ENCODE measurements at places on chromosomes 7 and 10. TPM values are rescaled to one million over a fixed set of nuclear protein-coding genes. Genes with fewer than 3 reads are reported as not detected.
A peak's percentile ranks its signal among the peaks of the same experiment; 100 is the strongest.

The WNT2 gene
- total RNA-seq, result not detected

DNA sequence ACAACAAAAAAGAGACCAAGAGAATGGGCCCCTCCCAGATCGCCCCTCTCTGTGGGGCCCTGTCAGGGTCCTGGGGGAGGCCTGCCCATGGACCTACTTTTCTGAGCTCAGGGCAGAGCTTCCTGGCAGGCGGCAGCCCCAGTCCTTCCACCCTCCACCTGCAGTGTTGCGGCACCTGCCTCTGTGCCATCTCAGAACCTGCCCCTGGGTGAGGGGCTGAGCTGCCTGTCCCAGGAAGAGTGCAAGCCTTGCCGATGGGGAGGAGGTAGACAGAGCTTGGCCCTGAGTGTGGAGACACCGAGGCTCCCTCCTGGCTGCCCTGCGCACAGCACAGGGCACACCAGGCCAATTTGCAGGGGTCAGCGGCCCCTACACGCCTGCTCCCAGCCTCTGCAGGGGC lies 67.5 kb downstream of the UNCX start:
- no peak overlapping the region for H3K4me3 ChIP-seq
- no peak for DNase-seq
- H3K4me1 ChIP-seq, result no peaks in the 10 kb centered on the region
- no peak overlapping the region for H3K27ac ChIP-seq

DNA sequence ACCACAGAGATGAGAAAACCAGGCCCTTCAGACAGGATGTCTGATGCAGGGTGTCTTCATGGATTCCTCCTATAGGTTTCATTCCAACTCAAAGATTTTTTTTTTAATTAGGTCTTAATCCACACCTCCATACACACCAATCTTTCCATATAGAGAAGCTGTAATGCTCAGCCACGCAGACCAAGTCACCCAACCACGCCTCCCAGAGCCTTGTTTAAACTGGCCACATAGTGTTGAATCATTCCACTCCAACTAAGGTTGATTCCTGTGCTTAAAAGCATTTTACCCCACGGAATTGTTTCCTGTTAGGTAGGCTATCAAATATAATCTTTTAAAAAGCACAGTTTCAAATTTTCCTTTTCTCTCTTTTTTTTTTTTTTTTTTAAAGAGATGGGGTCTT lies 153.6 kb downstream of the TYW1B start:
- H3K27me3 ChIP-seq, result no peaks in the 10 kb centered on the region
- DNase-seq, result no peak
- no peaks in the 10 kb centered on the region for H3K4me1 ChIP-seq
- no peak overlapping the region for H3K4me3 ChIP-seq
- peaks cover 20% of the 10 kb centered on the region for H3K36me3 ChIP-seq

GRCh38 chr10:118036281-118036875 lies 10.4 kb downstream of the RAB11FIP2 start:
- peak overlapping the region; percentile 25 for H3K27ac ChIP-seq
- no peaks in the 10 kb centered on the region for H3K27me3 ChIP-seq

DNA sequence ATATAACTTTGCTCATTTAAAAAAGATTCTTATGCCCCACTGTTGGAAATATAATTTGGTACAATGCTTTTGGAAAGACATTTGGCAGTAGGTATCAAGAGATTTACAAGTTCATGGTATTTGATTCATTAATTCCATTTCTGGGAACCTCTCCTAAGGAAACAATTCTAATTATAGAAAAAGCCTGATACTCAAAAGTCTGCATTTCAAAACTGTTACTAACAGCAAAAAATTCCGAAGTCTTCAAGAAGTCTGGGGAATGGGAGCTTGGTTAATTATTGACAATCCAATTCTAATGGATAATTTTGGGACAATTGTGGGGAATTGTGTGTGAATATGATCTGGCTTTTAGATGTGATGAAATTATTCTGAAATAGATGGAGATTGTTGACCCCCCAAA lies 59.6 kb downstream of the HDAC9 start:
- no peaks in the 10 kb centered on the region for H3K36me3 ChIP-seq
- H3K27ac ChIP-seq, result no peak overlapping the region
- H3K27me3 ChIP-seq, result no peaks in the 10 kb centered on the region
- no peak for DNase-seq

- no peak overlapping the region for H3K4me3 ChIP-seq
- H3K36me3 ChIP-seq, result no peaks in the 10 kb centered on the region
- peaks cover 8% of the 10 kb centered on the region for H3K4me1 ChIP-seq
- no peak for DNase-seq
Measured at GRCh38 chr7:155306673-155307470, 9.2 kb downstream of the INSIG1 start.

DNA sequence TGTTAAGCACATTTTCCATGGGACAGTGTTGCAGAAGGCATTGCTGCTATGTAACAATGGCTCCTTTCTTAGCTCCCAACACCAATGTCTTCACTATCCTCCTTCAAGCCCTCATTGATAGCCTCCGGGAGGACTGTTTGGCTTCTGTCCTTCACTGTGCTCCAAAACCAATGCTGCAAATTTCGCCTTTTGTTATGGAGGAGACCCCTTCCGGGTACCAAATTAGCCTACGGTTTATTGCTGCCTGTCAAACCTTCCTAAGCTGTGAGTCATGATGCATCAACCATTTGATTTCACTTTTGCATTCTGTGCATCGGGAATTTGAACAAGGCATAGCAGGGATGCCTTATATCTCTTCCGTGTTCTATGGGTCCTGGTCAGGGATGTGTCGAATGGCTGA lies 432.9 kb downstream of the GATA3 start:
- H3K36me3 ChIP-seq, result no peaks in the 10 kb centered on the region
- H3K27ac ChIP-seq, result no peak overlapping the region
- no peak overlapping the region for H3K4me3 ChIP-seq
- peaks cover 8% of the 10 kb centered on the region for H3K27me3 ChIP-seq
- H3K4me1 ChIP-seq, result peaks cover 3% of the 10 kb centered on the region

DNA sequence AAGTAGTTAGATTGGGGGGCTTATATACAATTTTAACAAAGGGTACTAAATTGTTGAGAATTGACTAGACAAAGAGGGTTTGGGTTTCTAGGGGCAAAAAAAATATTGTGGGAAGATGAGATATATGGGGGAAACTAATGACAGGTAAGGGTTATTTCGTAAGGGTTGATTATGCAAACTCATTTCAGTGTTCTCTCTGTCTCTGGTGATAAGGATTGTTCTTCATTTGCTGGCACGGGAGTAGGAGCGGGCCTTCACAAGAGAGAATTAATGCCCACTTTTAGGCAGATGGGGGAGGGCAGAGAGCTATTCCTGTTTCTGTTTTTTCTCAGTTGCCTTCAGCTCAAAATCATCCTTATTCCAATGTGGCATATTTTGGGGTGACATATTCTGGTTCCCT lies 258.4 kb downstream of the EXOC4 start:
- H3K4me1 ChIP-seq, result no peaks in the 10 kb centered on the region
- H3K4me3 ChIP-seq, result no peak overlapping the region
- H3K36me3 ChIP-seq, result peaks cover 32% of the 10 kb centered on the region
- no peaks in the 10 kb centered on the region for H3K27me3 ChIP-seq

DNA sequence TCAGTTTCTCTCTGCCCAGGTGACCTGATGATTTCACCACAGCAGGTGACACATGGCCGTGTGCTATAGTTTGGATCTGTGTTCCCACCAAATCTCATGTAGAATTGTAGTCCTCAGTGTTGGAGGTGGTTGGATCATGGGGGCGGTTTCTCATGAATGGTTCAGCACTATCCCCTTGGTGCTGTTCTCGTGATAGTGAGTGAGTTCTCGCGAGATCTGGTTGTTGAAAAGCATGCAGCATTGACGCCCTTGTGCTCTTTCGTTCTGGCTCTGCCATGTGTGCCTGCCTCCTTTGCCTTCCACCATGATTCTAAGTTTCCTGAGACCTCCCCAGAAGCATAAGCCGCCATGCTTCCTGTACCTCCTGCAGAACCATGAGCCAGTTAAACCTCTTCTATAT lies 85.2 kb upstream of the C1QL3 start:
- no peaks in the 10 kb centered on the region for H3K27me3 ChIP-seq
- DNase-seq, result no peak
- H3K4me1 ChIP-seq, result peaks cover 6% of the 10 kb centered on the region
- H3K27ac ChIP-seq, result no peak overlapping the region
- H3K4me3 ChIP-seq, result no peak overlapping the region

DNA sequence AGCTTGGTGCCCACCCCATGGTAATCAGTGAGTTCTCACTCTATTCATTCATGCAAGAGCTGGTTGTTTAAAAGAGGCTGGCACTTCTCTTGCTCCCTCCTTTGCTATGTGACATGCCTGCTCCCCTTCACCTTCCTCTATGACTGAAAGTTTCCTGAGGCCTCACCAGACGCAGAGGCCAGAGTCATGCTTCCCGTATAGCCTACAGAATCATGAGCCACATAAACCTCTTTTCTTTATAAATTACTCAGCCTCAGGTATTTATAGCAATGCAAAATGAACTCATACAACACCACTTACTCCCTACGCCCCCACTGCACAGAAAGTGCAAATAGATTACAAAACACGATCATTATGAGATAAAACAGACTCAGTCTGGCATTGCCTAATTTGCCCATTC lies 39.0 kb downstream of the SEC61G start:
- DNase-seq, result no peak
- H3K27me3 ChIP-seq, result no peaks in the 10 kb centered on the region

GRCh38 chr7:83827036-83827435 lies 178.1 kb upstream of the SEMA3E start:
- H3K4me3 ChIP-seq, result no peak overlapping the region
- no peak for DNase-seq
- no peaks in the 10 kb centered on the region for H3K4me1 ChIP-seq
- H3K27ac ChIP-seq, result no peak overlapping the region

DNA sequence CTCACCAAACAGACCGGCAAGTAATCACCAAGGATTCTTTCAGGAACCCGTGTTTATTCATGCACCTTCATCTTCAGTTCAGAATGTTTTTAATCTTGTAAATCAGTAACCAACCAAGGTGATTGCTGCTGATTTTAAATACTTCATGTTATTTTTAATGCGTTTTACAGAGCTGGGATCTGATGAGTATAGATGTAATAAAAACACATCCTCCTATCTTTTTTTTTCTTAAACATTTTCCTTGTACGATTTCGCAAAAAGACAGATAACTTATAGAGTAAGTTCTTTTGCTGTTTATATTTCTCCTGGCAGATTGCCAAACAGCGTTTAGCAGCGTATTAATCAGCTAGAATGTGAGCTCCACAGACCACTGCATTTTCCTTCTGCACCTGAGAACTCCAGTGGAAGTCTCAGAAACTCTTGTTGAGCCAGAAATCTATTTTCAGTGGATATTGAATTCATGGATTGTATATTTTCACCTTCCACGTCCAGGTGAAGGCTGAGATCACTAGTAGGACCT lies 397.8 kb upstream of the NRP1 start:
- H3K4me1 ChIP-seq, result no peaks in the 10 kb centered on the region
- H3K36me3 ChIP-seq, result no peaks in the 10 kb centered on the region
- H3K27ac ChIP-seq, result no peak overlapping the region
- peaks cover 27% of the 10 kb centered on the region for H3K27me3 ChIP-seq

- no peak overlapping the region for H3K4me3 ChIP-seq
- no peaks in the 10 kb centered on the region for H3K36me3 ChIP-seq
- H3K4me1 ChIP-seq, result no peaks in the 10 kb centered on the region
- no peak for DNase-seq
Measured at GRCh38 chr7:95619921-95620320, 23.6 kb upstream of the PDK4 start.

- no peaks in the 10 kb centered on the region for H3K27me3 ChIP-seq
- no peak overlapping the region for H3K27ac ChIP-seq
- peaks cover 6% of the 10 kb centered on the region for H3K36me3 ChIP-seq
- peak overlapping the region; percentile 54 for H3K4me3 ChIP-seq
- H3K4me1 ChIP-seq, result peaks cover 66% of the 10 kb centered on the region
- DNase-seq, result no peak
Measured at GRCh38 chr10:50512743-50513416, 110.9 kb downstream of the SGMS1 start.

- H3K4me1 ChIP-seq, result no peaks in the 10 kb centered on the region
- no peak for DNase-seq
- peaks cover 7% of the 10 kb centered on the region for H3K27me3 ChIP-seq
Measured at GRCh38 chr7:31458203-31458602, 55.7 kb upstream of the ITPRID1 start.

The ITGA8 gene
- total RNA-seq, result not detected

- no peaks in the 10 kb centered on the region for H3K27me3 ChIP-seq
- H3K27ac ChIP-seq, result peak overlapping the region; percentile 17
- DNase-seq, result no peak
- H3K4me1 ChIP-seq, result peaks cover 6% of the 10 kb centered on the region
- H3K36me3 ChIP-seq, result peaks cover 12% of the 10 kb centered on the region
Measured at GRCh38 chr10:75029857-75030256, 81.6 kb upstream of the SAMD8 start.

The SEMA3E gene
- not detected for total RNA-seq

The KEL gene
- total RNA-seq, result 0.47 TPM
